Stimulated activated CD4-positive, alpha-beta T cell treated with anti-CD3 and anti-CD28 coated beads, Interleukin-15, amount 100 ng/mL, for 48 hours (primary cell): ENCODE measurements at places on chromosomes 4 and X.
A peak's percentile ranks its signal among the peaks of the same experiment; 100 is the strongest.

DNA sequence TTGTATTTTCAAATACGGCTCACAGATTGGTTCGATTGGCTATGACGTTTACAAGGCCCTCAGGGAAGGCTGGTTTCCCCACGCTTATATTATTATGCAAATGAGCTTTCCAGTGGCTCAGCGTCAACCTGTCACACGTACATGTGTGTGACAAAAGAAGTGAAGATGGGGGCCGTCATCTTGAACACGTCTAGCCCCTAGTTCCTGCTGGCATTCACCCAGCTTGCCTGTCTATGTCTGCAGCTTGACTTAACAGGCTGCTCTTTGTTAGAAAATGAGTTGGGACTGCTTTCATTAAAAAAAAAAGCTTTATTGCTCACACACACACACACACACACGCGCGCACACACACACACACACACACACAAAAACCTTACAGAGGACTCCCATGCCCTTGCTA lies 283.6 kb upstream of the CTSO start:
- no peak for DNase-seq

GRCh38 chr4:161005746-161006145 lies 1158.1 kb downstream of the FSTL5 start:
- DNase-seq, result no peak

- no peak for DNase-seq
Measured at GRCh38 chr4:187046471-187046870, 322.8 kb upstream of the FAT1 start.

DNA sequence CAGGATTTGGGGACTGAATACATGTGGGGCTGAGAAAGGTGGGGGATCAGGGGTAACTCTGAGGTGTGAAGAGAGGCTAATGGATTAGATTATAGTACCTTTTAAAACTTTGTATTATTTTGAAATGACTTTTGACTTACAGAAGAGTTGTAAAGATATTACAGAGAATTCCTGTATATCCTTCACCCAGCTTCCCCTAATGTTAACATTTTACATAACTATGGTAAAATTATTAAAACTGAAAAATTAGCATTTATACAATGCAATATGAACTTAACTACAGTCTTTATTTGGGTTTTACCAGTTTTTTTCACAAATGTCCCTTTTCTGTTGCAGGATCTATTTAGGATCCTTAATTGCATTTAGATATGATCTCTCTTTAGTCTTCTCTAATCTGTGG lies 57.4 kb downstream of the TMEM164 start:
- DNase-seq, result no peak

- DNase-seq, result no peak
Measured at GRCh38 chr4:94454405-94454804, 2.7 kb downstream of the PDLIM5 start.

GRCh38 chr4:17966312-17966711 lies 55.2 kb downstream of the LCORL start:
- no peak for DNase-seq

DNA sequence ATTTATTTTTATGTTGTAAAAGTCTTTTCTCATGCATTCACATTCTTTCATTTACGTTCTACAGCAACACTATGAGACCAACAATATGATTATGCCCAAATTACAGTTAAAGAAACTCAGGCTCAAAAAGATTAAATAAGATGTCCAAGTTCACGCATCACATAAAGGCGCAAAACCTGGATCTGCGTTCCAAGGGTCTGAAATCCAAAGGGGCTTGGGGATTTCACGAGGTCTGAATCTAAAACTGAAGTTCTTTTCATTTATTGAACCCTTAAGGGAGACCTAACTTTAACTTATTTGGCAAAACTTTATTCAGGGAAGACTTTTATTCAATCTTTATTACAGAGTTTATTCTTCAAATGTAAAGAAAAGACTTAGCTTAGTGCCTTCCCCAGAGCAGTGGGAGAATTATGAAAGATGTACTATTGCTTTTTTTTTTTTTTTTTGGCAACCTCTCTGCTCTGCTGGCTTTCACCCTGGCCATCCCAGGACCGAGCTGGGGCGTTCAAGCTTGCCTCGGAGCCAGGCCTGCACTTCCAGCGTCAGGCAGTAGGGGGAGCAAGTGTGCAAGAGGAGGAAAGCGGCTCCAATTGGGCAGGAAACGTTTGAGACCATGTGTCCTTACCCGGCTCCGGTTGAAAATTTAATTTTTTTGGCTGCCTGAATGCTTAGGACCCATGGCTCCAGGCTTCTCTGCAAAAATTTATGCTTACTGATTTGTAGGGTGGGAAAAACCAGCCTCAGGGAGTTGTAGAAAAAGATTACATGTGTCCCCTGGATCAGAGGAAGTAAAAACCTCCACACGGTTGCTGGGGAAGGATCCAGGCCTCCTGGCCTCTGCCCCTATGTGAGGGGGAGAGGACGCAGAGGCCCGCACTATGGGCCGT lies 344.3 kb upstream of the KLF3 start:
- peak; percentile 84 for DNase-seq

DNA sequence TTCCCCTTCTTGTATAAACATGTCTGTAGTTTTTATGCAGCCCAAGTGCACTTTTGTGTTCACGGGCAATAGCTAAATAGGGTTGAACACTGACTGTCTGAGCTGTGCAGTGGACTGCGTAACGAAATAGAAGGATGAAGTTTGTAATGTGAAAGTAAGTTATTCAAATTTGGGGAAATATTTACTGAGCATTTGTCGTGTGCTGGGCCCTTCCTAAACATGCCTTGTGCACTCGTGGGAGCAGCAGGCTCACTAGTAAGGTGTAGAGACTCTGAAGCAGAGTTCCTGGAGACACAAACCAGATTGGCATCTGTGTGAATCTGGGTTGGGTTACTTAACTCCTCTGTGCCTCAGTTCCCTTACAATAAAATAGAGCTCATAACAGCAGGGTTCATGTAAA lies 51.7 kb upstream of the C1QTNF7 start:
- DNase-seq, result no peak

DNA sequence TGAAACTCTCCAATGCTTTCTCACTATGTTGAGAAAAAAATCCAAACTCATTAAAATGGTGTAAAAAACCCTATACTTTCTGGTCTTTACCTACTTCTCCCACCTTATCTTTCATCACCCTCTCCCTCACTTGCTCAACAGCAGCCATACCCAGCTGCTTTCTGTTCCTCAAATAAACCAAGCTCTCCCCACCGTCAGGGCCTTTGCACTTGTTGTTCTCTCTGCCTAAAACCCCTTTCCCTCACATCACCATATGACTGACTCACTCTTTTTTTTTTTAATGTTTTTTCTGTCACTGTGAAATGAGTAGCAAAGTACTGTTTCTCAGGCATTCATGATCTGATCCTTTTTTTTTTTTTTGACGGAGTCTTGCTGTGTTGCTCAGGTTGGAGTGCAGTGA lies 122.3 kb upstream of the TMEM164 start:
- no peak for DNase-seq

DNA sequence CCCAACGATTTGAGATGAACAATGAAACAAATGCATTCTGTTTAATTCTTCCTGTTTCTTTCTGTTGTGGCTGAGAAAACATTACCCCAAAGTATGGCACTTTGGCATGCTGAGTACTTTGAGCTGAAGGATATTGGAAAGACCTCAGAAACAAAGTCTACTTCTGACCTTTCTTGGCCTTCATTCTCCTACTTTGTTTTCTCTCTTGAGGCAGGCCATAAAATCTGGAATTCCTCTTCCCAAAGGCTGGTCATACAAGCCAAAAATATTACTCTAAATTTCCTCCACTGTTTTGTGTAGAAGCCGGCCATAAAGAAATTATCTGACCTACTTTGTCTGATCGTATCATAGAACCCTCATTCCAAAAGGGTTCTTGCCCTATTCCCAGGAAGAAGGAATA lies 1048.2 kb downstream of the TECRL start:
- no peak for DNase-seq

GRCh38 chr4:16140879-16141249 lies 57.0 kb upstream of the PROM1 start:
- no peak for DNase-seq

- no peak for DNase-seq
Measured at GRCh38 chrX:50103866-50104566, 96.8 kb downstream of the AKAP4 start.

DNA sequence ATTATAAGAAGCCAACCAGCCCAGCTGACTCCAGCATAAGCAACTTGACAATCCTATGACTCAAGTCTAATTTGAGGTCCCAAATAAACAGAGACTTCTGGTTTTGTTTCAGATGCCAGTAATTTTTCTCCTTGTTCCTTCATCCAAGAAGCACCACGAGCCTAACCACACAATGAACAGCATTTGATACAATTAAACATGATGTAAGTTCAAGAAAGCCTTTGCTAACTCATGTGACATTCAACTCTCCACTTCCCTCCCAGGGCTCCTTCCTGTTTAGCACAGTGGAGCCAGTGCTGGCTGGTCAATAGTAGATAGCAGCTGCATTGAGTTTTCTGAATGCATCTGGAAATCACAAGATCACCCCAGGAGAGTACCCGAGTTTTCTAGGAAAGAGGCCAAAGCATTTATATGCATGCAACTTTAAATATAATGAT lies 206.3 kb downstream of the ARHGAP24 start:
- DNase-seq, result no peak

DNA sequence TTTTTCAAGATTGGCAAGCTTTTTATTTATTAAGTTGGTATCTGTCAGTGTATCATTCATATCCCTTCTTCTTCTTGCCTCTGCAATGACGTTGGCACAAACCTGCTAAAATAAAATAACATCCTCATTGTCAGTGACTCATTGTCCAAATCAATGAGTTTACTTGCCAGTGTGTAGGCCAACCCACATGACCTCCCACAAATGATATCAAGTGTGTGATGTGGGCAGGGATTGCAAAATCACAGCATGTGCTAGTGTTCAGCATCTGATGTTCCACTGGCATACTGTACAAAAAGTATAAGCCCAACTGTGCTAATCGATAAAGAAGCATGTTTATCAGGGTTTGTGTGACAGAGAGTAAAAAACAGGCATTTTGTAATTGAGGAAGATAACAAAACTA lies 25.5 kb downstream of the GPAT3 start:
- DNase-seq, result no peak

- DNase-seq, result no peak
Measured at GRCh38 chr4:185470501-185471195, 885 bp downstream of the CCDC110 start.

DNA sequence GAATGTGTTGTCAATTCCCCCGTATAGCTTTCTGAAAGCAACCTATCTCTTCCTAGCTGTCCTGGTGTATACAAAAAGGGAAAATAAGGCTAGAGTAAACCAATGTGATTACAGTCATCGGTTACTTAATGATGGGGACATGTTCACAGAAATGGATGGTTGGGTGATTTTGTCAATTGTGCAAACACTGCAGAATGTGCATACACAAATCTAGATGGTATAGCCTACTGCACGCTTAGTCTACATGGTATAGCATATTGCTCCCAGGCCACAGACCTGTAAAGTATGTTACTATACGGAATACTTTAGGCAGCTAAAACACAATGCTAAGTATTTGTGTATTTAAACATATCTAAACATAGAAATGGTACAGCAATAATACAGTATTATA lies 5.1 kb downstream of the DTHD1 start:
- no peak for DNase-seq

DNA sequence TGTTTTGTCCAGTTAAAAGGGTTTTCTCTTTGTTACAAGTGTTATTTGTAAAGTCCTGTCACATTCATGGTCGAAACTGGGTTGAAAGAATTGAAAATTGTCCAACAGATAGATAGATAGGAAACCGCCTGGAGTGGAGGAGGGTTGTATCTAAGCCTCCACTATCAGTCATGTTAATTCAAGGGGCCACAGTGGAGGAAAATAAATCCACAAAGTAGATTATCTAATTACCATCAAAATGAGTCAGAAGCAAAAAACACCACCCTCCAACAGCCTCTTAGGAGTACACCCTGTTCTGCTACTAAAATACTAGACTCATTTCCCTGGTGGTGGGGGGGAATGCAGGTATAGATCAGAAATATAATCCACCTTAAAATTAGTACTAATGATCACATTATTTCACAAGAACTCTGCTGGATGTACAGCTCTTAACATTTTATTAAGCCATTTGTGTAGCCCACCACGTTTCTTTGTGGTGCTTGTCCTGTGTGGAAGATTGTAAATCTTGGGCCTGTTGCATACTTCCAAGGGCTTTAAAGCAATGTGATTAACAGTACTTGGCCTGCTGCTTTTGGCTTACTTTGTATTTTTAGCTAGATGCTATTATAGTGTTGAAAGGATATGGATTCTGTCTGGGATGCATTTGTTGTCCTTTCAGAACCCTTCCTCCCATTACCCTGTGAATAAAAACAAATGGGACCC lies 26.8 kb downstream of the RBBP7 start:
- no peak for DNase-seq

DNA sequence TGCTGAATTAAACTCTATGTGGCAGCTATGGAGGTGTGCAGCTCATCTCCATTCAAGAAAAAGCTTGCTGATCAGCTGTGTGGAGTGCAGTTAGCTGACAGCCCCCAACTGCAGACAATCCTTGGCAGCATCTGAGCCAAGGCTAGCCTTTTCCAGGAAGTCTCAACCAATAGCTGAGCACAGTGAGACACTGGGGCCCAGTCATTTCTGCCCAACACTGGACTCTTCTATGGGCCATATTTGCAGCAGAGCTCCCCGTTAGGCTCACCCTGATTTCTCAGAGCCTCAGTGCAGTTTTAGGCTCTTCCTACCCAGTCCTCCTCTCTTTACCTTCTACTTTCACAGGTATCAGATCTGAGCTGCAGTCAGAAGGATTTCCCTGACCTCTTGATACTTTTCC lies 12.9 kb downstream of the DDX53 start:
- no peak for DNase-seq

DNA sequence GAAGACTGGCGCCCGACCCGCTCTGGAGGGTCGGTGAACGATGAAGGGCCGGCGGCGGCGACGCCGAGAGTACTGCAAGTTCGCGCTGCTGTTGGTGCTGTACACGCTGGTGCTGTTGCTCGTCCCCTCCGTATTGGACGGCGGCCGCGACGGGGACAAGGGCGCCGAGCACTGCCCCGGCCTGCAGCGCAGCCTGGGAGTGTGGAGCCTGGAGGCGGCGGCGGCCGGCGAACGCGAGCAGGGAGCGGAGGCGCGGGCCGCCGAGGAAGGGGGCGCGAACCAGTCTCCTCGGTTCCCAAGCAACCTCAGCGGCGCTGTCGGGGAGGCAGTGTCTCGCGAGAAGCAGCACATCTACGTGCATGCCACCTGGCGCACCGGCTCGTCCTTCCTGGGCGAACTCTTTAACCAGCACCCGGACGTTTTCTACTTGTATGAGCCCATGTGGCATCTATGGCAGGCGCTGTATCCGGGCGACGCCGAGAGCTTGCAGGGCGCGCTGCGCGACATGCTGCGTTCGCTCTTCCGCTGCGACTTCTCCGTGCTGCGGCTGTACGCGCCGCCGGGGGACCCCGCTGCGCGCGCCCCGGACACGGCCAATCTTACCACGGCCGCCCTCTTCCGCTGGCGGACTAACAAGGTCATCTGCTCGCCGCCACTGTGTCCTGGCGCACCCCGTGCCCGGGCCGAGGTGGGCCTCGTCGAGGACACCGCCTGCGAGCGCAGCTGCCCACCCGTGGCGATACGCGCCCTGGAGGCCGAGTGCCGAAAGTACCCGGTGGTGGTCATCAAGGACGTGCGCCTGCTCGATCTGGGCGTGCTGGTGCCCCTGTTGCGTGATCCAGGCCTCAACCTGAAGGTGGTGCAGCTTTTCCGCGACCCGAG lies 568 bp downstream of the CHST7 start:
- no peak for DNase-seq
